ENCODE measurements at places on chromosomes 11 and 22.
A peak's percentile ranks its signal among the peaks of the same experiment; 100 is the strongest.

DNA sequence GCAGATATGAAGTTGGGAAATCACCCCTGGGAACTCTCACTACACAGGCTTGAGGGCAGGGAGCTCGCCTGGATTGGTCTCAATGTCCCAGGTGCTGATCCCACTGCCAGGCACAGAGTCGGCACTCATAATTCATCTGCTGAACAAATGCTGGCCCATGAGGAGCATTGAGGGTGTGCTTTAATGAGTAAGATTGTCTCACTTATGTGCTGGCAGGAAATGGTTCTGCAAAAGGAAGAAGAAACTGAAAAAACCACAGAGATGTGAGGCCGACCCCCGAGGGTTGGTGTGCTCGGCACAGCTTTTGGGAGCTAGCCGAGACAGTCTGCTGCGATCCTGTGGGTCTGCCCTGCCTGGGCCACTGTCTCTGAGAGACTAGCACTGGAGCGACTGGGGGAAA is 9.4 kb downstream of the PLAAT2 start:
- DNase-seq = no peak

GRCh38 chr11:12599408-12600143 is 74.6 kb upstream of the TEAD1 start:
- DNase-seq = peak; percentile 32

- no peak for DNase-seq
These were observed 5.4 kb upstream of the MIF start for GRCh38 chr22:23888615-23889401.

DNA sequence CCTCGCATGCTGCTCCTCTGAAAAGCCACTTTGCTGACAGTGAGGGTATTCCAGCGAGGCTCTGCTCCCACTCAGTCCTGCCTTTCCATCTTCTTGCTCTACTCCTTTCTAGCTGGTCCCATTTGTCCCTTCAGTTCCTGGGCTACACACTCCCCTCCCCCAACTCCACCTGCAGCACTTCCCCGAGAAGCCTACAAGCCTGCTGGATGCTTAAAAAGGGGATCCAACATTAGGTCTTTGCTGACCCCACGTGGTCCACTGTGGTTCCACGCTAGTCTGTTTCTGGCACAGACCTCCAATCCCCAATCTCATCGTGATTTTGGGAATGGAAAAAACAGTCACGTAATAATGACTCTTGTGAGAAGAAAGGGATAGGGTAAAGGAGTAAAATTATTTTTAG is 121.6 kb upstream of the SNX19 start:
- no peak for DNase-seq

DNA sequence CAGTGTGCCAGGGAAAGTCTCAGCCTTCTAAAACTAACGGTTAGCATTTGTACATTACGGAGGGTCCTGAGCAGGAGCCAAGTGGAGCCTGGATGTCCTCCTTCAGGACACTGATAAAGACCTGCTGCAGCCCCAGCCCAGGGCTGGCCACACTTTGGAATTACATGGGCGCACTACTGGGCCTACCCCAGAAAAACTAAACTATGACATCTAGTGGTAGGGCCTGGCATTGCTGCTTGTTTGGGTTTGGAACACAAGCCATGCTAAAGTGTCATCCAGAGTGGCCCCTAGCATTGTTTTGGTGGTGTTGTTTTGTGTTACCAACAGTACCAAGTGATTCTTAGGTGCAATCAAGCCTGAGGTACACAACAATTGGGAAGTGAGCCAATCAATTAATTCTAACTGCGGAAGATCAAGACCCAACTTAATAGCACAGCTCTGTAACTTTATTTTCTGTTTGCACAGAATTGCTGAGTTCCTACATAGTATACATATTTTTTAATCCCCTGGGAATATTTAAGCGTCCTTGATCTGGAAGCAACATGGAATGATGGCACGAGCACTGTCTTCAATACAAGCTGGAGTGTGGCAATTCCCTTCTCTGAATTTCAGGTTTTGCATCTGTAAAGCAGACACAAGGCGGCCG is 340.7 kb downstream of the LARGE1 start:
- DNase-seq = no peak

- no peak for DNase-seq
These were observed 58.3 kb upstream of the C11orf87 start for GRCh38 chr11:109363682-109364081.
